Endothelial cell of coronary artery (primary cell): ENCODE measurements at places on chromosomes 2 and 18. TPM values are rescaled to one million over a fixed set of nuclear protein-coding genes. Genes with fewer than 3 reads are reported as not detected.

SCN9A gene
- total RNA-seq, result 0.47 and 1.2 TPM in 2 replicates

OTX1 gene
- 0.27 and 0.28 TPM in 2 replicates for total RNA-seq

DNER gene
- 0.09 and 3.6 TPM in 2 replicates for total RNA-seq

ZNF396 gene
- total RNA-seq, result 0.36 and 0.56 TPM in 2 replicates

TUBB8B gene
- not detected in 2 replicates for total RNA-seq

TCF4 gene
- 229 and 335 TPM in 2 replicates for total RNA-seq

CROCC2 gene
- total RNA-seq, result not detected in 2 replicates

LYG2 gene
- not detected in 2 replicates for total RNA-seq

TMEFF2 gene
- not detected in 2 replicates for total RNA-seq

COL4A3 gene
- 0.19 TPM in 1 of 2 replicates, not detected in the other for total RNA-seq

MARCHF4 gene
- total RNA-seq, result 3.2 and 7.2 TPM in 2 replicates
